ENCODE measurements at places on chromosomes 2 and 18.

- no peak for DNase-seq
Measured at GRCh38 chr18:22734791-22735627, 198.1 kb upstream of the RBBP8 start.

- DNase-seq, result no peak
Measured at GRCh38 chr2:172829229-172829628, 93.6 kb downstream of the RAPGEF4 start.

DNA sequence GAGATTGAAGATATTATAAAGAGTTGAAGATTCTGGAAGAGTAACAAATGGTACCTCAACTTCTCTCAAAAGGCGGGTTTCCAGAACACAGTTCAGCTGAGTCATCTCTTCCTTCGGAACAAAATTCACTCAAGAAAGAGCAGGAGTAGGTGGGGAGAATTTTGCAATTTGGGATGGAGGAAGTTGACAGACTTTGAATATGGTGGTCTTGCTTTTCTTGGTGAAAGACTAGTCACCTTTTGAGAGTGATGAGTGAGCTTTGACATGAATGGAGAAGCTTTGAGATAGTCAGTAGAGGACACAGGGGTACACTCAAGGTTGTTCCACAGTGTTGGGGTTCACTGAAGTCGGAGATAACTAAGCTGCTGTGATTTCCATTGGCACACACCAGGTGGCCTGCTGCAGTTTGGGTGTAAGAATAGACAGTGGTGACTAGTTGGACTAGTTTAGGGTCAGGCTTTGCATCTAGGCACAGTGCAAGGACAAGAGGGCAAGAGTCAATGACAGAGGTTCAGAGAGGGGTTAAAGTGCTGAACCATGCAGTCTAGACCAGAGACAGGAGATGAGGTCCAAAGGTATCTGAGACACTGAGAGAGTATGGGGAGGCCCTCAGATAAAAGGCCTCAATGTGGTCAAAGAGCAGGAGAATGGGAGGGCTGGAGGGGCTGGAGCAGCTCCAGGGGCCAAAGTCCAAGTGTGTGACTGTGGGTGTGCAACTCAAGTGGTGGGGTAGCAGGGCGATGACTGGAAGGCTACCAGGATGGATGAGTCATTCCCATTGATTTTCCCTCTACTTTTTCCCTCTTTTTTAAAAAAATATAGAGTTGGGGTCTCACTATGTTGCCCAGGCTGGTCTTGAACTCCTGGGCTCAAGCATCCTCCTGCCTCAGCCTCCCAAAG is 7.7 kb downstream of the CCL20 start:
- DNase-seq, result no peak

DNA sequence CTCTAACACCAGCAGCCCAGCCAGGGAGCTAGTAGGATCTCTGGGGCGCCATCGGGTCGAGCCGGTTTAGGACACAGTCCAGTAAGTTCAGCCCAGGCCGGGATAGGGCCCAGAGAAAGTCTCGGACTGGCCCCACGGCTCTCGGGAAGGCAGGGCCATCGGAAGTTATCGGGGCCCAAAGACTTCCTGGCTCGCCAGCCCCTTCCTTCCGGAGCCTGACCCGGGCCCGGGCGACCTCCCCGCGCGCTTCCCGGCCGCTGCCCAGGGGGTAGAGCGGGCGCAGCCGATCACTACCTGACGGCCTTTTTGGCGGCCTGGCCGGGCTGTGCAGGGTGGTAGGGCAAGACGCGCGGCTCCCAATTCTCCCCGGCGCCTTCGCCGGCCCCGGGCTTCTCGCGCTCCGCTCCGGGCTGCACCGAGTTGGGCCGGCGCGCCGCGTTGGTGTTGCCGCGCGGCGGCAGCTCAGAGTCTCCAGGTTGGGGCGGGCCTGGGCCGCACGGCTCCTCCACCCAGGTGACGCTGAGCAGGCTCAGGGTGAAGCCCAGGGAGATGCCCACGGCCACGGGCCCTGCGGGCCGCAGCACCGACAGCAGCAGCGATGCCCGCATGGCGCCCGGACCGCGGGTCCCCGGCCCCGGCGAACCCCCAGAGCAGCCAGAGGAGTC is 546 bp downstream of the CHPF start:
- DNase-seq, result no peak

- DNase-seq, result no peak
Measured at GRCh38 chr2:16621316-16621715, 44.3 kb downstream of the CYRIA start.

DNA sequence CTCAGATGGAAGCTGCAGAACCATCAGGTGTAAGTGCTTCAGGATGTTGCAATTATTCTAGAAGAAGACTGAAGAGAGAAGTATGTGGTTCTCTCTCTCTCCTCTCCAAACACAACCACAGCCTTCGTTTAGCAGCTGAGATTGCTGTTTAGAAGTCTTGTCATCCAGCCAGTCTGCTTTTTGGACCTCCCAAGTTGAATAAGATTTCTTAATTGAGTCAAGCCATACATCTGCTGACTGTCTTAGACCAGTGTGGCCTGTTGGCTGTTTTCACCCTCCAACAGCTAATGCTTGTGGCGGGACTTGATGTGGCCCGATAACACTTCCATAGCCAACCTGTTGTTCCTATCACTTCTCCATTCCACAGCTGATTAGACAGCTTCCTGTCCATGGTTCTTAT is 91.3 kb upstream of the TMEM17 start:
- no peak for DNase-seq

DNA sequence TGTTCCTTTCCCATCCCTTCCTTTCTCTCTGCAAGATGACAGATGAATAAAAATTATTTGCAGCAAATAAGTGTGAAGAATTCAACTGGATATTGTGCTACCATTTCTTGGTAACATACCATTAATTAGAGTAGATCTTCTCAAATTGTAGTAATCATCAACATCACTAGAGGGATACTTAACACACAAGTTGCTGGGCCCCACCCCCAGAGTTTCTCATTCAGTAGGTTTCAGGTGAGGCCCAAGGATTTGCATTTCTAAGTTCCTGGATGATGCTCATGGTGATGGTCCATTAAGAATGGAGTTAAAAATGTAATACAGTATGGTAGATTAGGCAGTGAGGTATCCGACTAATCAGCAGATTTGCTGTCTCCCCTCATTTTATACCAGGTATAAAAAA is 594.0 kb downstream of the ERBB4 start:
- DNase-seq, result no peak

GRCh38 chr2:8794923-8795825 is 42.2 kb downstream of the KIDINS220 start:
- DNase-seq, result no peak

GRCh38 chr2:66897181-66897580 is 462.3 kb downstream of the MEIS1 start:
- no peak for DNase-seq

- no peak for DNase-seq
Measured at GRCh38 chr2:164182116-164182627, 439.1 kb downstream of the GRB14 start.

DNA sequence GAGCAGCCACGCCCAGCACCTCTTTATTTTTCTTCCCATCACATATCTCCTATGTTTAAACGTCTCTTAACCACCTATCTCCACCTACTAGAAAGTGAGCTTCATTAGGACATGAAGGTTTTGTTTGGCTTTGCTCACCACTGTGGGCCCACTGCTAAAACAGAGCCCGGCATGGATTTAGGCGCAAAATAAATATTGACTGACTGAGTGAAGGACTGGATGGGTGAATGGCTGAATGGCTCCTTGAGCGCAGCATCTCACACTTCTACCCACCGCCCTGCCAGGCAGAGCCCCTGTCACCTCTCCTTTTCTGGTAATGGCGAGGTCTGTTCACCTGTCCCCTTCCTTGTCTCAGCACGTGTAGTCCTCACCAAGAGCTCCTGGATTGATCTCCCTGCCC is 10.1 kb downstream of the CAPG start:
- no peak for DNase-seq

GRCh38 chr2:98715812-98716451 is 15.0 kb downstream of the MGAT4A start:
- no peak for DNase-seq

DNA sequence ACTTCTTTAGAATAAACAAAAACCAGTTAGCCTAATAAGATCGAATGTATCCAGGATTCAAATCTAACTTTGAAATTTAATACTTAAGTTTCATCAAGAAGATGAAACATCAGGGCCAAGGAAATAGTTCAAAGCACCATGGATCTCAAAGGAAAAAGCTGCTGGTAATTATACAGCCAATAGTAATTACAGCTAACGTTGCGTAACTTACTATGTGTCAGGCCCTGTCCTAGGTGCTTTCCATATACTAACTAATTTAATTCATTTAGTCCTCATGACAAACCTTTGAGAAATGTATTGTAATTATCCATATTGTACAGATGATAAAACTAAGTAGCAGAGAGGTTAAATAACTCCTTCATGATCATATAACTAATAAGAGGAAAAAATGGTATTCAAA is 598.6 kb downstream of the NYAP2 start:
- no peak for DNase-seq

DNA sequence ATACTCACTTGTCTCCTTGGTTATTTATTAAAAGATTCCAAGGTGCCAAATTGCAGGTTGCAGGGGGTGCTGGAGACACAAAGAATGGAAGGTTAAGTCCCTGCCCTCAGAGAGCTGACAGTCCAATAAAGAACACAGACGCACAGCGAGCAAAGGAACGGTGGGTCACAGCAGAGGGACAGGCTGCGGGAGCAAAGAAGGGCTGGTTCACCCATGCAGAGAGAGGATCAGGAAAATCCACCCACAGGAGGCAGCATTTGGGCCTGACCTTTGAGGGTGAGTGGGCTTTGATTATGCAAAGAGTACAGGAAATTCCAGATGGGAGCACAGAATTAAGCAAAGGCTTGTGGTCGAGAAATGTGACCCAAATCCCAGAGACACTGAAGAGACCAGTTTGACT is 45.0 kb downstream of the ZBTB7C start:
- no peak for DNase-seq

DNA sequence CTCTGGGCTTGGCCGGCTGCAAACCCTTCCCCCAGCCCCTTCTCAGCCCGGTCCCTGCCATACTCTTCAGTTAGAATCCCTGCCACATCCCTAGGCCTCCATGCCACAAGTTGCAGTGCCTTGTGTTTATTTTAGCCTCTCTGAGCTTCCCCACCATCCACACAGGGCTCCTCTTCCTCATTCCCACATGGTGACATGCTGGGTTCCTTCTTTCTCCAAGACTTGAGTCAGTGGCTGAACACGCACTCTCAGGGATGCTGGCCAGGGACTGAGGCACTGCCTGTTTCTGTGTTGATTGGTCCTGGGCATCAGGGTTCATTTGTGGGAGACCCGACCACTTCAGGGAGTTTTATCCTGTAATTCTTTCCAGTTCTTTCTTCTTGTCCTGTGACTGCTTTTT is 56.3 kb downstream of the KCNS3 start:
- no peak for DNase-seq

DNA sequence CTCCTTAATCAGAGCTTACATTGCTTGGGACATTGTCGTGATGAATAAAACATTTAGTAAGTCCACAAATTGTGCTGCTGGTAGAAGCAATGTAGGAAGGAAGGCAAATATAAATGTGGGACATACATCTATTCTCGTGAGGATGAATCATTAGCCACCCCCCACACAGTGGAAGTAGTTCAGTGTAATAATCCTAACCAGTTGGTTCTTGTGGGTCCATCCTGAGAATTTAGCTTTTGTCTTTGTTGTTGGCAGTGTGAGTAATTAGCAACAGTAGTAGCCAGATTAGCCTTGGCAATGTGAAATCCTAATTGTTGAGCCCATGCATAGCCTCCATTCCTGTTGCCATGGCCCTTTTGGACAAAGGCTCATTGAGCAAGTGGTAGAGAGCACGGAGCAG is 532.1 kb downstream of the FBXO15 start:
- DNase-seq, result no peak

DNA sequence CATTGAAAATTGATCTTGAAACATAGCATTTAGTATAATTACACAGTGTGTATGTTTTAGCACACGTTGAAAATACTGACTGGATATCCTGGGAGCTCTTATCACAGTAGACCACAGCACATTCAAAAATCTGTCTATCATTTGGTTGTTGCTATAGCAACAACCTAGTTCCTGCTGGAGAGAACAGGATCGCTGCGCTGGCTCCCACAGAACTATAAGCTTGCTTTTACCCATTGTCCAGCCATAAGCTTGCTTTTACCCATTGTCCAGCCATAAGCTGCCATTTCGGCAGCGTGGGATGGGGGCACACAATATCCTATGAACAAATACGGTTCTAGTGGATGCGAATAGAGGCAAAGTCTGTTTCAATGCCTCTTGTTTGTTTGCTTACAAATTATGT is 70.4 kb upstream of the ST6GAL2 start:
- no peak for DNase-seq

Data from GM18507 (cell line).